ENCODE measurements at places on chromosomes 11 and 22. TPM values are rescaled to one million over a fixed set of nuclear protein-coding genes. Genes with fewer than 3 reads are reported as not detected.

The PRMT3 gene
- polyA plus RNA-seq = 7.8 TPM

DNA sequence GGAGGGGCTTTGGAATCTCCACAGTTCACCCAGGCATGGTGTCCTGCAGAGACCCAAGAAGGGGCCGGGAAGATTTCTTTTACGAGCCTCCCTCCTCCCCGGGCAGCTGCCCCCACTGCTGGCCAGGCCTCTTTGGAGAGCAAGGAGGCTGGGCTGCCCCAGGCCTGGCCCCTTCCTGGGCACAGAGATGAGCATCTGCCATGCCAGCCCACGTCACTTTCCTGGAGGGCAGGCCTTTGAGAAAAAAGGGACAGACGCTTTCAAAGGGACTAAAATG is 60.5 kb upstream of the FGF3 start:
- H3K27ac ChIP-seq = no peak overlapping the region
- no peak for DNase-seq
- no peaks in the 10 kb centered on the region for H3K4me1 ChIP-seq
- no peaks in the 10 kb centered on the region for H3K27me3 ChIP-seq
- no peak overlapping the region for H3K4me3 ChIP-seq
- no peaks in the 10 kb centered on the region for H3K36me3 ChIP-seq

DNA sequence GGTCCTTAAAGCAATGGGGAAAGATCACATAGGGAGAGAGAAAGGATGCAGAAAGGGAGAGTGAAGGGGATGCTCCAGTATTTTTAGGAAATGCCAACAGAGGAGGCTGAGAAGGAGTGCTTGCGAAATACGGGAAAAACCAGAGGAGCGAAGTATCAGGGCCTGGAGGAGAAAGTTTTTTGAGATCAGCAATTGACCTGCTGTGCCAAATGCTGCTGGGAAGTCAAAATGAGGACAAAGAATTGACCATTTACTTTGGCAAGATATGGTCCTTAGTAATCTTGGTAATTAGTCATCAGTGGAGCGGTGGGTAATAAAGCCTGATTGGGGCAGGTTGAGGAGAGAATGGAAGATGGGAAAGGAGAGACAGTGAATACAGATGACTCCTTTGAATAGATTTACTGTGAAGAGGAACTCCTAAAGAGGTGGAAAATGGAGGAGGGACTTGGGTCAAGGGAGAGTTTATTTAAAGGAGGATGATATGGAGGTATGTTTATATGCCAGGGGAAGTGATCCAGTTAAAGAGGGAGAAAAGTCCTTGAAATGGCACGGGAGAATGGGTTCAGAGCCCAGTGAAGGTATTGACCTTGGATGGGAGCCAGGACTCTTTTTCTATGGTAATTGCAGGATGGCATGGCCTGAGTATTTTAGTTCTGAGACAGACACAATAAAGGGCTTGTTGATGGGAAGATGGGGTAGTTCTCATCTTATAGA is 111.5 kb downstream of the PKNOX2 start:
- no peaks in the 10 kb centered on the region for H3K27me3 ChIP-seq
- no peaks in the 10 kb centered on the region for H3K4me1 ChIP-seq
- no peak for DNase-seq
- H3K27ac ChIP-seq = no peak overlapping the region
- no peak overlapping the region for H3K4me3 ChIP-seq

- peak overlapping the region; percentile 5 for H3K27ac ChIP-seq
- no peak overlapping the region for H3K4me3 ChIP-seq
- DNase-seq = no peak
- no peaks in the 10 kb centered on the region for H3K27me3 ChIP-seq
- H3K4me1 ChIP-seq = no peaks in the 10 kb centered on the region
These were observed 151.7 kb downstream of the SPON1 start for GRCh38 chr11:14114269-14114668.

The PGAP2 gene
- 11.8 TPM for polyA plus RNA-seq

The SAA4 gene
- not detected for polyA plus RNA-seq

DNA sequence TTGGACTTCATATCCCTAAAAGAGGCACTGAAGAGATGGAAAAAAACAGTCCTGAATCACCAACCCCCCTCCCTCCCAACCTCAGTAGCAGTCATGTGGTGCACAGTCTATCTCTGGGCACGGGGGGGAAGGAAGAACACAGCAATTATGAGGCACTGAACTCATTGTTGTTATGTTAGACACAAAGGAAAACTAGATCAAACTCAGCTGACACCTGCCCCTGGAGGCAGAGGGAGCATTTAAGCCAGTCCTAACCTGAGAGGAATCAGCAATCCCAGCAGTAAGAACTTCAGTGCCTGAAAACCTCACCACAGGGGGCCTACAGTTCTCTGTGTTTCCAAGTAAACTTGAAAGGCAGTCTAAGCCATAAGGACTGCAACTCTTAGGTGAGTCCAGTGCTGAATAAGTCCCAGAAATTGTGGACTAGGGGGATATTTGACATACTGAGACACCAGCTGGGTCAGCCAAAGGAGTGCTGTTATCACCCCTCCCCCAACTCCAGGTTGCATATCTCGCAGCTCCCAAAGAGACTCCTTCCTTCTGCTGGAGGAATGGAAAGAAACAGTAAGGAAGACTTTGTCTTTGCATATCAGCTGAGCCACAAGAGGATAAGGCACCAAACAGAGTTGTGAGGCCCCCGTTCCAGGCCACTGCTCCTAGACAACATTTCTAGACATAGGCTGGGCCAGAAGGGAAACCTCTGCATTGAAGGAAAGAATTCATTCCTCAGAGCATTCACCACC is 72.5 kb downstream of the GLYATL1 start:
- no peak overlapping the region for H3K4me3 ChIP-seq
- no peaks in the 10 kb centered on the region for H3K4me1 ChIP-seq

The IGSF9B gene
- polyA plus RNA-seq = 0.44 TPM

The OSBP gene
- 14.2 TPM for polyA plus RNA-seq

DNA sequence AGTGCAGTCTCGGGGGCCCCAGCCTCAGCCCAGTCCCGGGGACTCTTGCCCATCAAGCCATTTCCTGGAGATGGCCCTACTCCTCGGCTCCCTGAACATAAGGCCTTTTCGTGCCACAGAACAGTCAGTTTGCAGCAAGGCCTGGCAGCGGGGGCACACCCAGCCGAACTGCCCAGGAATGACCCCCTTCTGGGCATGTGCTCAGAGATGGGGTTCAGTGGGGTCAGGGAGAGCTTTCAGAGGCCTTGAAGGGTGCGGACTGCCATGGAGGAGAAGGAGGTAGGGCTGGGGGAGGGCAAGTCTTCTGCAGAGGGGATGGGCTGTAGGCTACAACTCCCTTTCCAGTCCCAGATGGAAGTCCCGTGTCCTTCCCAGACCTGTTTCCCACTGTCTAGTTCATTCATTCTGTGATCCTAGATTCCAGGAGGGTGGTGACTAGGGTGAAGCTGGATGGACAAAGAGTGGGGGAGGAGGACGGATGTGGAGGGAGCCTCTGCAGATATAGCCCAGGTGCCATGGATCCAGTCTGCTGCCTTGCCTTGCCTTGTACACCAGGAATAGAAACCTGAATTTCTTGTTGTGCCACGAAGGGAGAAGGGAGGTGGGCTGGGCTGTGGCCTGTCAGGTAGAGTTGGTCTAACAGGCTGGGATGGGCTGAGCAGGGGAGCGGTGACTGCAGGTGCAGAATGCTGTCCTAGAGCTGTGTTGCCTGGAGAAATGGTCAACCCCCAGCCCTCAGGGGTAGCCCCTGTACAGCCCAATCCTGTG is 14.2 kb upstream of the OMP start:
- DNase-seq = peak; percentile 91
- peaks cover 43% of the 10 kb centered on the region for H3K4me1 ChIP-seq
- peak overlapping the region; percentile 77 for H3K27ac ChIP-seq
- H3K27me3 ChIP-seq = no peaks in the 10 kb centered on the region
- H3K36me3 ChIP-seq = peaks cover 18% of the 10 kb centered on the region

- H3K27me3 ChIP-seq = no peaks in the 10 kb centered on the region
- H3K36me3 ChIP-seq = no peaks in the 10 kb centered on the region
- no peak for DNase-seq
These were observed 385.6 kb downstream of the DCDC1 start for GRCh38 chr11:30983776-30984441.

The AIFM3 gene
- 0.75 TPM for polyA plus RNA-seq

DNA sequence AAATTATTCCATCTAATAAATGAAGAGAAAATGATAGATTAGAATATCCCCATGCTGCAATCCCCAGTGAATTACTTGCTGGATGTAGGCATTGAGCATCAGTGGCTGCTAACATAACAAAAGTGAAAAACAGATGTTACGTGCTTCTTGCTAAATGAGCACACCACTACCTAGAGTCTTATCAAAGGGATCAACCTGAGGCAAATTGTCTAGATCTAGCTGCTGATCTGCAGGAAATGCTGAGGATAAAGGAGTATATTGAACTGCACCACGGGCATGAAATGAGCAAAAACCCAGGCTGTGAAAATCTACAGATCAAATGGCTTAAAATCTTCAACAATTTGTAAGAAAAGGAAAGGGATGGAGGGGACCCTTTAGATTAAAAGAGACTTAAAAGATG is 45.3 kb upstream of the SCUBE2 start:
- no peak overlapping the region for H3K4me3 ChIP-seq
- H3K27me3 ChIP-seq = no peaks in the 10 kb centered on the region
- H3K27ac ChIP-seq = peak overlapping the region; percentile 80
- H3K36me3 ChIP-seq = peaks cover 31% of the 10 kb centered on the region

DNA sequence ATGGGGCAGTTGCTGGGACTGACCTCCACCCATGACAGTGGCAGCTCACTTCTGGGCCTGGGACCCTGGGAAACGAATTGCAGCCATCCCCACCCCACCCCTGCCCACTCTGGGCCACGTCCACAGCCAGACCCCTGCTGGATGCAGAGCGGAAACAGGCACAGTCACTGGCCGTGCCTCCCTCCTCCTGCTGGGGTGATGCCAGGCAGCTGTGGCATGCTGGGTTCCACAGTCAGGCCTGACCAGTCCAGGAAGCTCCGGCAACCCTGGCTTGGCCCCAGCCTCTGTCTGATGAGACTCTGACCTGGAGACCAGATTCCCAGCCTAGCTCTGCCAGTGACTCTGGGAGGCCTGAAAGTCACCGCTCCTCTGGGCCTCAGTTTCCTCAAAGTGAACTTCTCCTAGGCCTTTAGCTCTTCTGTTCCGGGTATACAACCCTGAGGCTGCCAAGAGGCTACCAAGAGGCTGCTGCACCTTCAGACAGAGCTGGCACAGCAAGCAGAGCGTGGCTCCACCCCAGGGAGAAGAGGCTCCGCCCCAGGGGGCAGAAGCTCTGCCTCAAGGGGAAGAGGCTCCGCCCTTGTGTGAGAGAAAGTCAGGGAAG is 8.9 kb downstream of the SULT4A1 start:
- no peak overlapping the region for H3K4me3 ChIP-seq
- H3K36me3 ChIP-seq = no peaks in the 10 kb centered on the region
- H3K4me1 ChIP-seq = no peaks in the 10 kb centered on the region
- no peak for DNase-seq
- H3K27ac ChIP-seq = no peak overlapping the region
- no peaks in the 10 kb centered on the region for H3K27me3 ChIP-seq

DNA sequence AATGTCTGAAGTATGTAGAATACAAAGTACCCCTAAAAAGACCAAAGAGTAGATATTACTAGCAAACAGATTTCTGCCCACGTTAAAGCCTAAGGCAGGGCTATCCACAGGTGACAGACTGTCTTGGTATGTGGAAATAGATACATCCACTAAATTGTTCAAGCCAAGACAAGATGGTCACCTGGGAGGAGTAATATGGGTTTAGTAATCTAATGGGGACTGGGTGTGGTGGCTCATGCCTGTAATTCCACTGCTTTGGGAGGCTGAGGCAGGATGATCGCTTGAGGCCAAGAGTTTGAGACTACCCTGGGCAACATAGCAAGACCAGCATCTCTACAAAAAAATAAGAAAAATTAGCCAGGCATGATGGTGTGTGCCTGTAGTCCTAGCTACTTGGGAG is 7.5 kb downstream of the SGSM3 start:
- H3K4me3 ChIP-seq = no peak overlapping the region
- peak overlapping the region; percentile 59 for H3K27ac ChIP-seq
- peaks cover 7% of the 10 kb centered on the region for H3K36me3 ChIP-seq
- peaks cover 79% of the 10 kb centered on the region for H3K4me1 ChIP-seq

DNA sequence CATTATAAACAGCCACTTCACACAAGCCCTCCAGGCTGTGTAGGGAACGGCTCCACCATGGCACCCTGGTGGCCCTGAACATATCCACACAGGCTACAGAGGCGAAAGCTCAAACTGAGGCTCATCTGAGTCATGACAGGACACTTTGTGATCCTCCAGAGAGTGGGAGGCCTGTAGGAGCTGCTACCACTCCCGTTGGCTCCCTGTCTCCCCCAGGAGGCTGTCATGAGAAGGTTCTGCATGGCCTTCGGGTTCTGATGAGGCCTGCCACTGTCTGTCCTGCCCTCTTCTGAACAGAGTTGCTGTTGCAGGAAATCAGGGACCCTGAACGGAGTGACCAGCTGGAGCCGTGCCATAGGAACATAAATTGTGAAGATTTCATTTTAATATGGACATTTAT is 23.8 kb upstream of the ALDH3B2 start:
- H3K27ac ChIP-seq = no peak overlapping the region
- H3K27me3 ChIP-seq = no peaks in the 10 kb centered on the region
- no peak for DNase-seq

- no peak overlapping the region for H3K27ac ChIP-seq
- DNase-seq = no peak
- H3K27me3 ChIP-seq = no peaks in the 10 kb centered on the region
- no peaks in the 10 kb centered on the region for H3K36me3 ChIP-seq
- H3K4me1 ChIP-seq = no peaks in the 10 kb centered on the region
These were observed 57.9 kb upstream of the PHF21B start for GRCh38 chr22:45067731-45068130.

DNA sequence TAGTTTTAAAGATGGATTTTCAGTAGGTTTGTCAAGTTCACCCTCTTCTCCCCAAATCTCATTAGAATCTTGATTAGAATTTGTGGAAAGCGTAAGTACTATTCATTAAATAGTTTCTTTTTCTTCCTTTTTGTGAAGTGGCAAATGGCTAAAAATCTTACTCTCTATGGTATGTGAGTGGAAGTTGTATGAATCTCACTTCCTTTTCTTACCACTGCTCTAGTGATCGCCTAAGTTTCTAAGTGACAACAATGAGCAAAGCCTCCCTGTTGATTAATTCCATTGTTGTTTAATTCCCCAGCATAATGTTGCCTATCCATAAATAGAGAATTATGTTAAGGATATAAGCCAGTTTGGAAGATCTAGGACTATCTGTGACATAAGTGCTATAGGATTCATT is 82.7 kb downstream of the PGR start:
- no peak for DNase-seq
- no peaks in the 10 kb centered on the region for H3K4me1 ChIP-seq
- no peaks in the 10 kb centered on the region for H3K27me3 ChIP-seq
- H3K4me3 ChIP-seq = no peak overlapping the region
- H3K36me3 ChIP-seq = no peaks in the 10 kb centered on the region

GRCh38 chr11:95296621-95297025 is 65.6 kb upstream of the SESN3 start:
- DNase-seq = no peak
- H3K4me3 ChIP-seq = no peak overlapping the region
- peaks cover 17% of the 10 kb centered on the region for H3K4me1 ChIP-seq
- H3K36me3 ChIP-seq = no peaks in the 10 kb centered on the region

The SCGB1C1 gene
- not detected for polyA plus RNA-seq
